ENCODE measurements at places on chromosomes 3 and 15.

GRCh38 chr15:20645956-20646355 lies 104.4 kb upstream of the GOLGA6L6 start:
- DNase-seq, result no peak

- no peak for DNase-seq
Observed at GRCh38 chr3:73403444-73403843, 221.3 kb downstream of the PDZRN3 start.

DNA sequence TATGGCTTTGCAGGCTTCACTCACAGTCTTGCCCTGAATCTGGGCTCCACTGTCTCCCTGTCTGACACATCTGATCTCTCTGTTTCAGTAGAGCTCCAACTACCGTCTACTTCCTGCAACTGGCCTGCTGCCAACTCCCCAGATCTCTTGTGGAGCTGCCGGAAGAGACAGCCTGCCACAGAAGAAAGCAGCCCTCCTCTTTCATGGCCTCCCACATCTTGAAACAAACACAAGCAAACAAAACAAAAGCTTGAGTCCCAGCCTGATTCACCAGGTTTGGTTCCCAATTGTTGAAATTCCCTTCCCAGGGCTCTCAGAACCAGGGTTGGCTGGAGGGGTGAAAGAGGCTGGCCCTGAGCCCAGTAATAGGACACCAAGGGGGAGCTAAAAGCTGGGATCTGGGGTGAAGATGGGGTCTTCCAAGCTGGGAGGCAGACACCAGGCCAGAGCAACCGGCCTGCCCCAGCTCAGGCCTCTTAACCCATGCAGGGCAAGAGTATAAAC lies 55.3 kb upstream of the CA12 start:
- no peak for DNase-seq

- no peak for DNase-seq
Observed at GRCh38 chr3:143771939-143772338, 76.3 kb downstream of the SLC9A9 start.

- DNase-seq, result no peak
Observed at GRCh38 chr3:123048480-123049237, 18.2 kb upstream of the PDIA5 start.

GRCh38 chr3:126125781-126126251 lies 41.9 kb upstream of the SLC41A3 start:
- no peak for DNase-seq

DNA sequence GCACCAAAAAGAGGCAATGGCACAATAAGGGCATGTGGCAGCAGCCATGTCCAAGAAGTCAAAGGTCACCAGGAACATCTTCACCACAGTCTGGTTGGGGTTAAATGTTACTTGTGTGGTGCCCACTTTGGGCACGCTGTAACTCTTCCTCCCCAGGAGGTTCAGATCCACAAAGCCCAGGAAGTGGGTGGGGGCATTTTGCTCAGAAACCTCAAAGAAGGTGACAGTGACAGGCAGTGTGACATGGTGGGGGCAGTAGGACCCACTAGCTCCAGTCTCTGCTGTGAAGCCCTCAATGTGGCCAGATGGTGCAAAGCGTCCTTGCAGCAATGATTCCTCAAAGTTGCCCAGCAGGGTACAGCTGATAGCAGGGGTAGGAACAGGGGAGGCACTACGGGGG lies 5.8 kb downstream of the ZNF80 start:
- no peak for DNase-seq

DNA sequence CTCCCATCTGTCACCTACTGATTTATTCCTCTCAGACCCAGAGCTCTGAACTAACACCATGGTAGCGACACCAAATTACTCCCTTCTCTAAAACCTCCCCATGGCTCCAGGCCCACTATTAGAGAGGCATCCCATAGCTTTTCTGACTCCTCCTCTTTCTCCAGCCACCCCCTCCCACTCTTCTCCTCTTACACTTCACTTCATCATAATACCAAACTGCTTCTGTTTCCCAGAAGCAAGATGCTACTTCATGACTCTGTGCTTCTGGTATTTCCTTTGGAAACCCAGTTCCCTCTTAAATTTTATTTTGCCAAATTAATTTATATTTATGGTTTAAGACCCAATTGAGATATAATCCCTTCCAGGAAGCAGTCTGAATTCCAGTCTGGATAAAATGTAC lies 465.1 kb upstream of the PDZRN3 start:
- no peak for DNase-seq

DNA sequence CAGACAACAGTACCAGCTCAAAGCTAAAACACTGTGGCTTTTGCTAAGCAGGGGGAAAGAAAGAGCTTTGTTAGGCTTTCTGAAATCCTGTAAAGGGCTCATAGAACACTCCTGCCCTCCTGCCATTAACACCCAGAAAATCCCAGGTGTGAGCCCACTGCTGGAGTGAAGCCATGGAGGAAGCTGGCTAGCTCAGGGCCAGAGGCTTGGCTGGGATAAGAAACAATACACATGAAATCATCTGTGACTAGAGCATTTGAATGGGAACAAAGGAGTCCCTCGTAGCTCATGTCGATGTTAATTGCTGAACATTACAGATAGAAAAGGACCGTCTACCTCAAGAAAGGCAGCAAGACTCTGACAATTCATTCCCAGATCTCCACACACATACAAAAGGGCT lies 23.5 kb downstream of the RUVBL1 start:
- DNase-seq, result no peak

DNA sequence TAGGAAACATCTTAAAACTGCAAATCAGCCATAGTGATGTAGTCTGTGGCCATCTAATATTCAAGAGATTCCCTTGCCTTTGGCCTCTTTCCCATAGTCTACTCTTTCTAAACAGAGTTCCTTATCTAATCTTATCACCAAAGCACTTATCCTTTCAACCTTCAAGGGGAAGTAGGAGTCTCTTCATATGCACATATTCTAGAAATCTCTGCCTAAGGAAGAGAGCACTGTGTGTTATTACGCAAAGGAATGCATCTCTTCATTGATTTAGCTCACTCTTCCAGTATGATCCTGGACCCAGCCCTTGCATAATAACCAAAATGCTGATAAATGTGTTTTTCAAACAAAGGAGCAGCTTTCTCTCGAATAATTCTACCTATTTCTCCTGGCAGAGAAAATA lies 253.7 kb upstream of the TPRG1 start:
- DNase-seq, result no peak

- no peak for DNase-seq
Observed at GRCh38 chr3:64278625-64279024, 53.4 kb upstream of the PRICKLE2 start.
